ENCODE measurements at places on chromosomes 7 and 10.

GRCh38 chr7:48041653-48041970 lies 6.3 kb downstream of the C7orf57 start:
- DNase-seq, result no peak

- no peak for DNase-seq
These were observed 29.2 kb downstream of the TFAM start for GRCh38 chr10:58414270-58415041.

- DNase-seq, result no peak
These were observed 918.1 kb upstream of the SORCS1 start for GRCh38 chr10:108082596-108082995.

GRCh38 chr7:155291045-155291530 lies 6.6 kb upstream of the INSIG1 start:
- DNase-seq, result no peak

DNA sequence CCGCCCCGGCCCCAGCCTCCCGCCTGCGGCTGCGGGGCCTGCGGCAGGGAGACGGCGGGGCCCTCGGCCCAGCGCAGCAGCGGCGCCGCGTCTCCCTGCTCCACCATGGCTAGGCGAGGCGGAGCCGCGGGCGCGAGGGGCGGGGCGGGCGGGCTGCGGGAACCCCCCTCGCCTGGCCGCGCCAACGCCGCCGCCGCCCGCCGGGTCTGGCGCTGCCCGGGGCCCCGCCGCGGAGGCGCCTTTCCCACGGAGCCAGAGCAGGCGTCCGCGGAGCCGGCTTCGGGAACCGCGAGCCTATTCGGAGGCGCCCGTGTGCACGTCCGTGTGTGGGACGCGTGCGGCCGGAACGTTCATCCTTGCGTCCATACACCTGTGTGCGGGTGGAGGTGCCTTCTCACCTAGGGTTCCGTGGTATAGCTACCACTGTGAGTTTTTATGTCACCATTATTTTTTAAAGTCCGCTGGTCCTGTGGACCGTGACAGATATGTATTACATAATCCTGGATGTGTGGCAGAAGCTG lies at the start of gene DENND11:
Gene DENND11 (minus strand): TSS at position 120 of the 521 bp plus-strand sequence. CDS start 13 bp downstream, at position 107.
- DNase-seq, result peak; percentile 43

- no peak for DNase-seq
These were observed 62.0 kb upstream of the NAMPT start for GRCh38 chr7:106346678-106347217.

GRCh38 chr10:17431871-17432311 lies 22.5 kb downstream of the ST8SIA6 start:
- no peak for DNase-seq

GRCh38 chr10:57694956-57695608 lies 572.6 kb downstream of the IPMK start:
- DNase-seq, result no peak

GRCh38 chr10:126351021-126351420 lies 37.3 kb downstream of the ADAM12 start:
- DNase-seq, result no peak

DNA sequence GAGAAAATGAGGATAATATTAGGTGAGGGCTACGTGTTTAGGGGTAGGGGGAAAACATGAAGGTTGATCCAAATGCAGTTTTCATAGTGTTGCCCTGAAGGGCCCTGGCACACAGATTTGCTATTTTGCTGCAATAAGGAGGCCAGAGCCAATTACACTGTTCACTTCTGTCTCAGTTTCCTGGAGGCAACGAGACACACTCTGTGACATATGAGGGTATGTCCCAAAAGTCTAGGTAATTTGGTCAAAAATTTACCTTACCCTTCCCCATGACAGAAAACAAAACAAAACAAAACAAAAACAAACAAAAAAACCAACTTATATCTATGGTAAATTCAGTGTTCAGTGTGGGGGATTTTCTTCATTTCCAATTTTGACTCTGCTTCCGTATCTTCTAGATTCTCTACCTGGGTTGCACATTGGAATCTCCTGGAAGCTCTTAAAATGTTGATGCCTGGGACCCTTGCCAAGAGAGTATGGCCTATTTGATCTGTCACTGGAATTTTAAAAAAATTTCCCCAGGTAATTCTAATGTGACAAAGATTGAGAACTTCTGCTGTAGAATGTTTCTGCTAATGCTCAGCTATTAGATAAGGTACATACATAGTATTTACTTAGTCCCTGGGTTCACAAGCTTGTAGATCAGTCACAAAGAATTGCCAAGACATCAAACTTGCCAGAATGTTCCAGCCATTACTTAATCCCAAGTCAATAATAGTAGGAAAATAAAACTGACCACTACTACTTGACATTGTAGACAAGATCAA lies 139.5 kb downstream of the SEMA3E start:
- no peak for DNase-seq

DNA sequence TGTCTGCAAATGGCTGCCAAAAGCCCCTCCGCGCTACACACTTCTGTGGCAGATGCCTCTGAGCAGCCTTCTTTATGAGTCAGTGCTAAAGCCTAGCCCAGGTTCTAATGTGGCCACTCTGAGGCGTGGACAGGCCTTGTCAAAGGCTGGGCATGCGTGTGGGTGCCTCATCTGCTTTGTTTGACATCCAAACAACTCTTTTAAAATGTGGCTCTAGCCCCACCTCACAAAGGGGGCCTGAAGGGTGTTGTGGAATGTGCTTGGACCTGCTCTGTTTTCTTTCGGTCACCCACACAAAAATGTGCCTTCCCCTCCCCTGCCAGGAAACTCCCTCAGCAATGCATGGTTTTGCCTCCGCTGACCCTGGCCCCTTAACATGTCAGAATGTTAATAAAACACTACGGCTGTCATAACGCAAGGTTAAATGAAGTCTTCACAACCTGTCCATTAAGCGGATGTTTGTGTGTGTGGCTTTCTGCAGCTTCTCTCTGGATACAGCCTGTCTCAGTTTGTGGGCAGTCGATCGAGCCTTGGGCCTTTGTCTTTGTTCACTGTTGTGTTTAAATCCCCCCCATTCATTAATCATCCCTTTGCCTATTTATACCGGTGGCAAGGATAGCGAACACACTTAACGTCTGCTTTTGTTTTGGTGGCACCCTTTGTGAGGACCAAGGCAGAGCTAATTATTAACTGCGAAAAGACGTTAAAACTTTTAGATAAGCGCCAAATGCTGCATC lies 718.9 kb downstream of the LRMDA start:
- no peak for DNase-seq

DNA sequence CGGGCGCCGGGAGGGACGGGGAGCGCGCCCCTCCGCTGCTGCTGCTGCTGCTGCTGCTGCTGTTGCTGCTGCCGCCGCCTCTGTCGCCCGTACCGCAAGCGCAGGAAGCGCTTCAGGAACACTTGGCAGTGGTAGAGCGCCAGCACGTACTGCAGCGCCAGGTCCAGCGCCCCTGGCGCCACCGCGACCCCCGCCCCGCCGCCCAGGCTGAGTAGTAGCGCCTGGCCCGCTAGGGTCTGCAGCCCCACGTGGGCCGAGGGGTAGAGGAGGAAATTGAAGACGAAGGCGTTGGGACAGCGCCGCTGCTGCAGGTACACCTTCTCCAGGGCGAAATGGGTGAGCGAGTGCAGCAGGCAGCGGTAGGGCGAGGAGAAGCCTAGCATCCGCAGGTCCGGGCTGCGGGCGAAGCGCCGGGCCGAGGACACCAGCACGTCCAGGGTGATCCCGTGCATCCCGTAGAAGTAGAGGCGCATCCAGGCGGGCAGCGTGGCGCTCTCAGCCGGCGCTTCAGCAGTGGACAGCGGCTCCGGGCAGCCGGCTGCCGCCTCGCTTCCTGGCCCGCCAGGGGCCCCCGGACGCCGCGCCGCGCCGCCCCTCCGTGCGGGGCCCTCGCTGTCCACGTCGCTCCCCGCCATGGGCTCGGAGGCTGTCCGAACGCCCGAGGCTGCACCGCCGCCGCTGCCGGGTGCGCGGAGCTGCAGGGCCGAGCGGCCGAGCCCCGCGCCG lies at the start of gene TMEM229A:
Gene TMEM229A (minus strand): TSS at position 699 of the 726 bp plus-strand sequence. CDS start 64 bp downstream, at position 635.
- DNase-seq, result peak; percentile 29

GRCh38 chr7:129951226-129952085 lies 1.3 kb downstream of the UBE2H start:
- no peak for DNase-seq

DNA sequence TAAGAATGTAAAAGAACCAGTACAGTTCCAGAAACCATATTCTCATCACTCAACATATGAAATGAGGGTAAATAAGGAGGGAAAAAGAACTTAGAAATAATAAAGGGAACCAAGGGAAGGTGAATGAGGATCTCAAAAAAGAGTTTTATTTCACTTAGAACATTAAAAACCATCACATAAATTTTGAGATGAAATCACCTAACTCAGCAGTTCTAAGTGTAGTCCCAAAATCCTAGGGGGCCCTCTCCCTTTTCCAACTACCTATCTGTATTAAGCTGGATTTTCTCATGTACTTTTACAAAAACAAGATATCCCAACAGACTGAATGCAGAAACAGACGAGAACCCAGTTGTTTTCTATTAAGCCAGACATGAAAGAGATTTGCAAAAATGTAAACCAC lies 3.2 kb downstream of the ZCWPW1 start:
- DNase-seq, result no peak

- DNase-seq, result no peak
These were observed 138.7 kb downstream of the SLC25A13 start for GRCh38 chr7:96183163-96183670.

- no peak for DNase-seq
These were observed 1007.6 kb downstream of the ANKRD7 start for GRCh38 chr7:119232091-119232490.

- no peak for DNase-seq
These were observed 74.2 kb downstream of the RAB18 start for GRCh38 chr10:27578316-27578715.
